ENCODE measurements at places on chromosomes 5 and 9. TPM values are rescaled to one million over a fixed set of nuclear protein-coding genes. Genes with fewer than 3 reads are reported as not detected.

TAF1L gene
- not detected for polyA plus RNA-seq

C9orf50 gene
- polyA plus RNA-seq = not detected

ANKDD1B gene
- polyA plus RNA-seq = 0.15 TPM

DRD1 gene
- polyA plus RNA-seq = not detected

ASPN gene
- polyA plus RNA-seq = not detected

VCAN gene
- 1.6 TPM for polyA plus RNA-seq

SPAAR gene
- not detected for polyA plus RNA-seq

ZNF300 gene
- polyA plus RNA-seq = 1.0 TPM

TRIM52 gene
- 31.6 TPM for polyA plus RNA-seq

CA9 gene
- polyA plus RNA-seq = not detected

BAAT gene
- polyA plus RNA-seq = not detected

GCNT1 gene
- polyA plus RNA-seq = 4.6 TPM

GPX8 gene
- not detected for polyA plus RNA-seq

C9 gene
- not detected for polyA plus RNA-seq

SV2C gene
- polyA plus RNA-seq = not detected

LHX3 gene
- polyA plus RNA-seq = not detected

ORM2 gene
- not detected for polyA plus RNA-seq

PROB1 gene
- polyA plus RNA-seq = 1.5 TPM

BNC2 gene
- polyA plus RNA-seq = not detected

FBXW5 gene
- 108 TPM for polyA plus RNA-seq

PCDHA1 gene
- polyA plus RNA-seq = not detected

NME5 gene
- polyA plus RNA-seq = not detected

FABP6 gene
- not detected for polyA plus RNA-seq

SHISAL2B gene
- not detected for polyA plus RNA-seq

NELFB gene
- polyA plus RNA-seq = 34.2 TPM

GABRA6 gene
- not detected for polyA plus RNA-seq

OTULINL gene
- polyA plus RNA-seq = 1.2 TPM

MARCHF3 gene
- polyA plus RNA-seq = 31.7 TPM

INSL4 gene
- not detected for polyA plus RNA-seq

All from IgD-negative memory B cell (primary cell).